ENCODE measurements at places on chromosomes 4 and X.

- DNase-seq = no peak
These were observed 68.9 kb downstream of the SH2D1A start for GRCh38 chrX:124415115-124415800.

DNA sequence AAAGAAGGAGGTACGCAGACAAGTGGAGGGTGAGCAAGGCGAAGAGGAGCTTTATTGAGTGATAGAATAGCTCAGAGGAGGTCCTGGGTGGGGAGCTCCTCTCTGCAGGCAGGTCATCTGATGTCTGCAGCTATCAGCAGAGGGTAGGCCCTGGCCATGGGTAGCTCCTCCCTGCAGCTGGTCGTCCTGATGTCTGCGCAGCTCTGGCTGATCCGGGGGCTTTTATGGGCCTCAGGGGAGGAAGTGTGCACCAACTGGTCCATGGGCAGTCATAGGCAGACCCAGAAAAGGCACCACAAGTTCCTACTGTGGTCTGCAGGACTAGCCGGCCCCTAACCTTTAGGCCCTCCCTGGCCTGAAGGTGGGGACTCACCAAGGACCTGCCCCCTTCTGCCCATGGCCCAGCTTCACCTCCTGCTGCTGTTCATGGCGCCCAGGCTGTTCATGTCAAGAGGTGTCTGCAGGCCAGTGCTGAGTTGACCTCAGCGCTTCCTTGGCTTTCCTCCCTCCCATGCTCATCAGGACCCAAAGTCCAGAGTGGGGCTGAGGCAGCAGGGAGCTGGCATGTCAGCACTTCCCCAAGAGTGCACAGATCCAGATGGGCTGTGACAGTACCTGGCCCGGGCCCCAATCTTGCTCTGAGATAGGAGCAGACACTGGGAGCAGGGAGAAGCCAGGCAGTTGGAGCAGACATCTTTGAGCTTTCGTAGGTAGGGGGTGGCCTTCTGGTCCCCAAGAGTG, 46.1 kb downstream of the ARAP2 start:
- no peak for DNase-seq

GRCh38 chr4:2924765-2925301, 38.4 kb downstream of the NOP14 start:
- DNase-seq = no peak

- no peak for DNase-seq
These were observed 101.9 kb downstream of the SORCS2 start for GRCh38 chr4:7294176-7294756.

GRCh38 chr4:172850838-172851237, 317.8 kb upstream of the GALNT7 start:
- DNase-seq = no peak

DNA sequence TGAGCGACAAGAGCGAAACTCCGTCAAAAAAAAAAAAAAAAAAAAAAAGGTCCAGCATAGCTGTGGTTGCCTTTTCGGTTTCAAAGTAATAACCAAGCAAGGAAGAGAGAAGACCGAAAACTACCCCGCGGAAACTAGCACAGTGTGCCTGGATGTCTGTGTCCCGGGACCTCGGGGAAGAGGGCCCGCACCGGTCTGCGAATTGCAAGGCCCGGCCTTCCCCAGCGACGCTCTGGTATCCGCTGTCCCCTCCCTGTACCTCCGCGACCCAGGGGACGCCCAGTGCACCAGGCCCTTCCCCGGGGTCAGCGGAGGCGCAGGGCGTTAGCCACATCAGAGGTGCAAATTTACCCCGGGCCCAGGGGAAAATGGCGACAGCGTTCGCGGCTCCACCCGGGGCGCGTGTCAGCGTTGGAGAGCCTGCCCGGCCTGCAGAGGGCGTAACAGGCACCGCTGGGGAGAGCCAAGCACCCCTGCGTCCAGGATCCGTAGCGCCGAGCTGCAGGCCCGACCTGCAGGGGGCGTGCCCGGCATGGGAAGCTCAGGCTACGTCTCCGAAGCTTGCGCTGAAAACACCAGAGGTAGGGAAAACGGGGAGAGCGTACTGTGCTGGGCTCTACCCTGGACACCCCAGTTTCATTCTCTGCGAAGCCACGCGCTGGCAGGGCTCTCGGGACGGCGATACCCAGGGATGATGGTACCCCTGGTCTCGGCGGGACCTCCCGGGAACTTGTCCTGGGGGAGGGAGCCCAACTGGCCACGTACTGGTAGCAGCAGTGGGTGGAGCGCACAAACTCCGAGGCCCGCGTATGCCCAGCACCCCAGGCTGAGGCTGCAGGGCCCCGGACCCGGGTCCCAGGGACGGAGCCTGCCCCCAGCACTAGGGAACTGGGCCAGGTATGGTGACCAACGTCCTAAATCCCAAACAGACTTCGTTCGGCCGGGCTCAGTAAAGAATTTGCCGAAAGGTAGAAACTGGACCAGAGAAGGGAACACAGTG, 16.2 kb downstream of the NKX6-1 start:
- no peak for DNase-seq

GRCh38 chr4:116469582-116469981, 615.8 kb downstream of the TRAM1L1 start:
- DNase-seq = no peak

- no peak for DNase-seq
These were observed 141.4 kb downstream of the PPP3CA start for GRCh38 chr4:101205916-101206315.

GRCh38 chr4:77619408-77619807, 13.8 kb downstream of the CXCL13 start:
- no peak for DNase-seq

DNA sequence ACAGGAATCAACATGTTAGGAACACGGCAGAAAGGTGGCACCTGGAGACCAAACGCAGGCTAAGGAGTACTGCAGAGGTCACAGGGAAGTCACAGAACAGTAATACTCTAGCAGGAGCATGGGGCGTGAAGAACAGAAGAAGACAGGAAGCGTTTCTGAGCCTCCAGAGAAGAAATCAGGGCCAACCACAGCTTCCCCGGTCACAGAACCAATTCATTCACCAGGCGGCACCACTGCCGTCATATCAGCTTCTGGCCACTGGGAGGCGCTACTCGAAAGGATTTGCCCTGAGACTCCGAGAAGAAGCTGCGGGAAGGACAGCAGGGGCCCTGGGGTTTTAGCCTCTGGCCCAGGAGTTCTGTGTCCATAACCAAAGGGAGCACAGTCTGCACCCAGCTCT, 78.0 kb upstream of the DRD5 start:
- DNase-seq = peak; percentile 14

DNA sequence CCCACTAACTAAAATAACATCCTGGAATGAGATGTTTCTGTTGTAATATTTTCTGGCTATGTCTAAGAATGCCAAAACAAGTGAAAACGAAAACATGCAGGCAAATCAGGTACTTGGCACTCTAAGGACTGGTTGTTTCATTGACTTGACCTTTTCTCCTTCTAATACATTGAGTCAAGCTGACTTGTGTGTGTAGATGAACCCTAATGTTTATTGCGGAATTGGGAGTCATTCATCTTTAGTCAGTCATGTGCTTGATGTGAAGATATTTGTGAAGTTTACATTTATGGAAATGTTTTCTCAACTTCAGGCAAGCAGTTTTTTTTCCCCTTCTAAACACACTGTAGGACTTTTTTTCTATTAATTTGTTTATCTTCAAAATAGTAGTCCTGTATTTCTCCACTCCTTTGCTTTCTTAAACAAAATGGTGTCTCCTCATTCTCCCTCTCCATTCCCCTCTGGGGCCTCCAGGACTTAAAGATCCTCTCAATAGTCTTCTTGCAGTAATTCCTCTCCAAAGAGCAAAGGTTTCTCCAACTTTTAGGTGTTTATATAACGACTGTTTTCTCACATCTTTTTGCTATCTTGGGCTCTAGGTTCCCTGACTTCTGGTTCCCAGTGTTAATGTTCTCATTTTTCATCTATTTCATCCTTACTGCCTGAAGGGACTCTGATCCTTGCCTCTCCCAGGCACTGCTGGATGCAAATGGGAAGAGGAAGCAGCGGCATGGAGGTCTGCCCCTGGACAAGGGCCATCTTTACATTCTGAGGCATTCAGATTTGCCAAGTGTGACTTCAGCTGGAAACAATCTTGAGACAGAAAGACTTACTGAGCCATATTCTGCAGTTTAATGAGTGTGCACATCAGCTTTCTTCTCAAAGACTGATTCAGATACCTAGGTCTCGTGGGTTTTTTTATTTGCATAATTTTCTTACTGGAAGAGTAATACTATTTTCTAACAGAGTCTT, 166.4 kb downstream of the ARHGAP6 start:
- DNase-seq = no peak

- DNase-seq = no peak
These were observed 11.6 kb downstream of the TACC3 start for GRCh38 chr4:1732911-1733310.

GRCh38 chr4:1043651-1044468, 32.4 kb downstream of the FGFRL1 start:
- DNase-seq = no peak

DNA sequence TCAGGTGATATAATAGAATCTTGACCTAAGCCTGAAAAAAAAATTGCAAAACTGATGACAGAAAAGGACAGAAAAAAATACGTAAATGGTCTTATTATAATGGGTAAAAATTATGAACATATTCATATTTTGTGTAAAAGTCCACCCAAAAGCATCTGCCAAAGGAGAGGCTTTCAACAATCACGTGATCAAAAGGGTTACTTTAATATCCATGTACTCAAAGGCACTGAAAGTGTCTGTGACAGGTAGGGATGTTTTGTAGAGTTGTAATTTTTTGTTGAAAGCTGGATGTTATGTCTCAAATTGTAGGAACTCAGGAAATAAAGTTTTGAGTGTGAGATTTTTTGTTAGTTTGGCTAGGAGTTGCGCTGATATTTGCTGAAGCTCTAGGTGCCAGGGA, 144.8 kb upstream of the GALNTL6 start:
- DNase-seq = no peak

- no peak for DNase-seq
These were observed 319.1 kb downstream of the GPAT3 start for GRCh38 chr4:83855044-83855443.

- no peak for DNase-seq
These were observed at the start of gene RENBP for GRCh38 chrX:153944140-153944799. TSS of gene RENBP (minus strand) at chrX:153944643. CDS start at chrX:153944610, 33 bp downstream.

DNA sequence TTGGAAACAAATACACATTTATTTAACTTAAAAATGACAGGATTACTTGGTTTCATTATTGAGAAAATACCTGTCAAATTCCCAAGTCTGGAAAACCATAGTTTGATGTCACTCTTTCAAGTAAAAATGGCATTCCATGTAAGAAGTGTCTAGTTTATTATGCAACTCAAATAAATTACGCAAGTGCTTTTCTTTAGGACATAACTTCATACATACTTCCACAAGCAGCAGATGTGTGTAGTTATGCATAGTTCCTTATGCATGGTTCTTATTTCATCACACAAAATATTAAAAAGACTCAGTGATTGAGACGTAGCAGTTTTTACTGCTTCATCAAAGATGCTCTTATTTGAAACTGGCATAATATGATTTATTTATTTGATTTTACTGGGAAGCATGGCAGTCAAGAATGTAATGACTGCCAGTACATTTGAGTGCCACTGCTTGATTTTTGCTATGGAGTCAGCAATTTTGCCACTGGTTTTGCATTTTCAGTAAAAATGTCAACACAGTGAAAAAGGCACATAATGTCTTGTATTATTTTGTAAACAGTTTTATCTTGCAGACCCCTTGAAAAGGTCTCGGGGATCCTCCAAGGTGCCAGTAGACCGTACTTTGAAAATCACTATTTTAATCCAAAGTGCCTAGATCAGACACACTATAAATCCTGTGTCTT, 62.1 kb downstream of the CLCN3 start:
- DNase-seq = no peak

DNA sequence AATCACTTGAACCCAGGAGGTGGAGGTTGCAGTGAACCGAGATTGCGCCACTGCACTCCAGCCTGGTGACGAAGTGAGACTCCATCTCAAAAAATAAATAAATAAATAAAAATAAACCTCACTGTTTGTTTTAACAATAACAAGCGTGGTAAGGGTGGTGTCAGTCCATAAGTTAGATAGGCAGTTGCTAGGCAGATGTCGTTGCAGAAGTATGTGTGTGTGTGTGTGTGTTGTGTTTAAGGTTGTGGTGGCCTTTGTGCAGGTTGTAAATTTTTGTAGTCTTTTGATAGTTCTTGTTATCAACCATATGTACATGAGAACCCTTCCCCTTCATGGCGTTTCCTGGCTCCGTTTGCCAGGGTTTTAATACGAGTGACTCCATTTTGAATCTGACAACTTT, 4.0 kb upstream of the AASDH start:
- no peak for DNase-seq

GRCh38 chrX:16683007-16683664, 29.3 kb downstream of the CTPS2 start:
- no peak for DNase-seq

DNA sequence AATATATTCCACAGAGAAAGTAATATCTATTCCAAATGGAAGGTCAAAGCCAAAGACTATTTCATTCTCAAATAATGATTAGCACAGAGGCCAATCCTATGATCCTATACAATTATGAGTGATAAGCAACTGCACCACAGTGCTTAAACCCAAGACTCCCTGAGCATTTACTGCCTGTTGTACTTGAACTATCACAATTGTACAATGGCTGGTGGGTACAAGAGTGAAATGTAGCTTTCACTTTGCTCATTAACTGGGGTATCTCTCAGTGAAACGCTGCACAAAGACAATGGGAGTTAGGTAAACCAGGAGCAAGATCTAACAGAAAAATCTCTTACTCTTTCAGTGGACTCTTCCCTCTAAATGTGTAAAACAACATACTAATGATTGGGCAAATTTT, 24.3 kb downstream of the ABCG2 start:
- no peak for DNase-seq

DNA sequence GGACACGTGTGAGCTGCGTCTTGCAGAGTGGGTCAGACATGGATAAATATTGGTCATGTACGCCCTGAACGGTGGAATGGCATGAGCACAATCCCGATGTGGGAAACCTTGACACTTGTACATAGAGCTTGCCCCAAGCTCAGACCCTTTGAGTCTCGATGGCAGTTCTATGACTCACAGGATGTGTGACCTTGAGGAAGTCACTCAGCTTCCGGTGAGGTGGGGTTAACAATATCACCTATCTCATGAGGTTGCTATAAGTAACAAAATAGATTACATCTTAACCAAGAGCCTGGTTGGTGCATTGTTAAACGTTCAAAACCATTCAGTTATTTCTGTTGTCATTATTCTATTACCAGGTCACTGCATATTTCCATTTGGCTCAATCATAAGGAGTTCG, 109.1 kb upstream of the TBL1X start:
- DNase-seq = no peak

DNA sequence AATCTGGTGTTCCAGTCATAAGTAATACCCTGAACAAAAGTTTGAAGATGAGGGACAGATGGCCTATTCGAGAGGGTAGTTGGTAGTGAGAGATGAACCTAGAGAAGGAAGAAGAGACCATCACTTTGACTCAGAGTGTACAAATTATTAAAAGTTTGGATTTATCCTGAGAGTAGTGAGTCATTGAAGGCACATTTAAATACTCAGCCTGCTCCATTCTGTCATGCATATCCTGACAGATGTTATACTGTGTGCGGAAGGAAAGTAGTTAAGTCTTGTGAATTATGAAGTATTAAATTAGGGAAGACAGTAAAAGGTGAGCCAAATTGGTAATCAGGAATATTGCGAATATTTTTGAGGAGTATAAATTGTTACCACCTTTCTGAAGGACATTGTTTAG, 93.1 kb downstream of the KLHL34 start:
- no peak for DNase-seq

- no peak for DNase-seq
These were observed 88.2 kb downstream of the PHOX2B start for GRCh38 chr4:41660352-41660751.

GRCh38 chrX:110985470-110985869, 110.5 kb upstream of the PAK3 start:
- DNase-seq = no peak

- DNase-seq = no peak
These were observed 311 bp downstream of the RNF113A start for GRCh38 chrX:119871245-119871598.

GRCh38 chr4:128459547-128459946, 171.9 kb upstream of the PGRMC2 start:
- no peak for DNase-seq
